NCI-H1930 (cell line): ENCODE measurements at places on chromosomes 5 and 9.

DNA sequence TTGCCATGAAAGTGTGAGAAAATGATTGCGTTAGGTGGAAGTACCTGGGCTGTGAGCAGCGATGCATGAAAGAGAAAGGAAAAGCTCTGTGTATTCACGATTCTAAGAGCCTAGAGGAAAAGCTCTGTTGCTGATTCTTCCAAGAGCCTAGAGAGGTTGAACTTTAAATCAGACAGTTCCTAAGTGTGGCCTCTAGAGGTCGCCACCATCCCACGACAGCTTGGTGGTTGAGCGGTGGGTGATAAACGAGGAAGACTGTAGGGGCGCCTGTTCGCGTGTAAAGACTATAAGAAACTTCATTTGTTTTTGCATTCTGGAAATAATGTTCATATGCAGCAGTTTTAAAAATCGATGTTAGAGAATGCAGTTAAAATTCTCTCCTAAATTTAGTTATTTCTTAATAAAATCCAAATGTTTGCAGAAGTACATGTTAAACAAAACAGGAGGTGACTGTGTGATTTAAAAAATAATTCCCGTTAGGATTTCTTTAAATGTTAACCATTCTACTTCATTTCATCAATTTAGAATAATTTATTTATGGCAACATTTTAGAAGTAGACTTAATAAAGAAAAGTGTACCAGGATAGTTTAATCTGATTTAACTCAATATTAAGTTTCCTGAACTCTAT is 107.7 kb downstream of the TENT4A start:
- peak; percentile 85 for DNase-seq

- no peak for DNase-seq
These were observed 56.2 kb upstream of the ZNF622 start for GRCh38 chr5:16521521-16522483.

- DNase-seq = no peak
These were observed 11.6 kb upstream of the RNU6ATAC start for GRCh38 chr9:134175808-134176598.

- no peak for DNase-seq
These were observed 33.9 kb downstream of the DOCK2 start for GRCh38 chr5:169670769-169671525.

DNA sequence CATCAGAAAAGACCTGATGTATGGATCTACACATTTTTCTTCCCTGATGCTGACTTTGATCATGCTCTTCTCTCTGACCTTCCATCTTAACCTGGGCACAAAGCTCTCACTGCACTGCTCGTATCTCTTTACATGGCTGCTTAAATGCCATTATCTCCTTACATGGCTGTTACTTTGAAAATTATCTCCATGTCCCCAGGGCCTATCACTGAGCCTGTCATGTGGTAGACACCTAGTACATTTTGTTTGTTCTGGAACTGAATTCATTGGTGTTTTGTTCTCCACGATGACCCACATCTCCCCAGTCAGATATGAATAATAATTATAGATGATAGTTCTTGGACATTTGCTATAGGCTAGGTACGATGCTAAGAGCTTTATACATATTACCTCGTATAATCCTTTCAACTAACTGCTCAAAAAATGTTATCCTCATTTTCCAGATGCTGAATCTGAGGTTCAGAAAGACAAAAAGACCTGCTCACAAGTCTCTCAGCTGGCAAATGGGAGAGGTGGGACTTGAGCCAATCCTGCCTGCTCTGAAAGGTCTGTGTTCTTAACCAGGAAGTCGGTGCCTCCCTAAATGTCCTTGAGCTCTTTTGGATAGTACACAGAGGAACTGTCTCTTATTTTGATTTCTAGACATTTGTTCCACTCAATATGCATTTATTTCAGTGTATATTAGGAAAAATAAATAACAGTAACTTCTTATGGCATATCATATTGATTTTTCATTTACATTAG is 9.8 kb upstream of the CPEB4 start:
- DNase-seq = no peak

GRCh38 chr5:98769959-98770208 is 3.6 kb upstream of the RGMB start:
- no peak for DNase-seq

GRCh38 chr5:109452661-109453060 is 42.9 kb upstream of the PJA2 start:
- DNase-seq = no peak

DNA sequence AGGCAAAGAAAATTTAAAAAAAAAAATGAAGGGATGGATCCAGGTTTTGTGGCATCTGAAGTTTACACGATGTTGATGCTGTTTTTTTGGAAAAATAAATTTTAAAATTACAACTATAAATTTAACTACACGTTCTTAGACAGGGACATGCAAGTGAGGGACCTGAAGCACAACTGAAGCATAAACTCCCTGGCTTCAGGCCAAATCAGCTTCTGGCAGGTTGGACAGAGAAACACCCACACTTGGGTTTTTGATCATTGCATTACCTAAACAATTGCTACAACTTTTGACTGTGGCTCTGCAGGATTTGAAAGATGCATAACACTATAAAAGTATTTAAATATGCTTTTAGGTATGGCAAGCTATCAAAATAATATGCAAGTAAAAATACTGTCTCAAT is 1318.3 kb upstream of the DMAC1 start:
- no peak for DNase-seq

- DNase-seq = peak; percentile 87
These were observed 289.5 kb downstream of the DOCK8 start for GRCh38 chr9:503881-504852.

DNA sequence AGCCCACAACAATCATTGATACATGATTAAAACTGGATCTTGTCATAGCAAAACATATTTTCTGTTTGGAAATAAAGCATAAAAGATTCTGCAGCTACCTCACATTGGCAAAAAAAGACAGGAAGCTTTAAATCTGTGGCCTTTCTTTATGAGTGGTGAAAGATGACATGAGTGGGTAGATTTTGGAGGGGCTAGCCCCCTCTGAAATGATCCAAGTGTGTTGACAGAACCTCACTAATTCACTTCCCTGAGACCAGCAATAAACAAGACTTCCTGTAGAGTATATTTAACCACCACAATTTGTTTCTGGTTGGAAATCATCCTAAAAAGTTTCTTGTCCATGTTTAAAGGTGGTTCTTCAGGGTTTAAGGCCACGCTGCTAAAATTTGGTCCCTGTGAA is 530.8 kb downstream of the SPATA31D1 start:
- no peak for DNase-seq

DNA sequence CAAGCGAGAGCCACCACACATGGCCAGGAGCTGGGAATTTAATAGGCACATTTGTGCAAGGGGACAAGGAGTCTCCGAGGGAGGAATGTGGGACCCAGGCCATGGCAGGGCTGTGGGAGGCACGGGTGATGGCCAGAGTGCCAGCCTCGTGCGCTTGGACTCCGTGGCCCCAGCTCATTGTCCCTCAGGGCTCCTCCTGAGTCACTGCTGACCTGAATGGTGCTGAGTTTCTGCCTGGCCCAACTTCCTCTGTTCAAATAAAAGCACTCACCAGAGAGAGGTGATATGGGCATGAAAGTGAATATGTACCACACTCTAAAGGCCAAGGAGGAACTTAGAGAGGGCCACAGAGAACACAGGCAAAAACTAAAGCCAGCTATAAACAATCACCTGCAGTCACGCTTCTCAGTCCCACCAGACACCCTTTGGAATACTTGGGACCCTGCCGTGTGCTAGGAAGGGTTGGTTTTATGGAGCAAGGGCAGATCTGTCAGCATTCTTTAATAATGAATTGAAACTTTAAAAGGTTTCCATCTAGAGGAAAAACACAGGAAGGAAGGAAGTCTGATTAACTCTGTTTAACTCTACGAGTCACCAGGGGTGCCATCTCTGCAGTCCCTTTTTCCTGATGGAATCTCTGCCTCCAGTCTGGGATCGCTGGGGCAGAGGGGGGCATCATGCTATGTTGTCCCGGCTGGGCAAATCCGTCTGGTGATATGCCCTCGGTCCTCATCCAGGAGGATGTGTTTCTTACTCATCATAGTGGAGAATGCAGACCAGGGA is 25.1 kb upstream of the UBE2QL1 start:
- no peak for DNase-seq

DNA sequence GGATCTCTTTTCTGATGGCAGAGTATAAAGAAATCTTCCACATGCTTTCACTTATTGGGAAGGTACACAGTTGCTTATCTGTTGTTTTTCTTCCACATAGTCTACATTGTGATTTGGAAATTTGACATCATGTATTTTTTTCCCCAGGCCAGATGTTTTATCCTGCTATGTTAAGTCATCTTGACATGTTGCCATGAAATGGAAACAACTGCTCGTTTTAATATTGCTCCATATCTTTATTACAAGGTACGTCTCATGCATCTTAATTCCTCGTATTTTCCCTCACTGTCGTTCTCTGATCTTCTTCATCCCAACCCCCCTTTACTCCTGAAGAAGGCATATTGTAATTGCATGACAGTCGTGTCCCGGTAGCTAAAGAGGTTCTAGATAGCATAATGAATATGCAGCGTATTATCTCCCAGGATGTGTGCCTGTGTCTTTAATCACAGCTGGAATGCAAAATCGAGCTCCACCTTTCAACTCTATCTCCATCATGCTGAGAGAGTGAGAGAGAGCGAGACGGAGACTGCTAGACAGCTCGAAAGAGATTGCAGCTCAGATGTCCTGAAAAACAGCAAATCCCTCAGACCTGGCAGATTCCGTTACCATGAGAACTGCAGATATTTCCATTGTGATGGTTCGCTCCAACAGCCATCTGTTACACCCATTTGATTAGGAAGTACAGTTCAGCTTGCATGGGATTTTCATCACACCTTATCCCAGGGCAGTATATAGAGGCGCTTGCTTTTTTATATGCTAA is 281.7 kb downstream of the TMEM38B start:
- no peak for DNase-seq

DNA sequence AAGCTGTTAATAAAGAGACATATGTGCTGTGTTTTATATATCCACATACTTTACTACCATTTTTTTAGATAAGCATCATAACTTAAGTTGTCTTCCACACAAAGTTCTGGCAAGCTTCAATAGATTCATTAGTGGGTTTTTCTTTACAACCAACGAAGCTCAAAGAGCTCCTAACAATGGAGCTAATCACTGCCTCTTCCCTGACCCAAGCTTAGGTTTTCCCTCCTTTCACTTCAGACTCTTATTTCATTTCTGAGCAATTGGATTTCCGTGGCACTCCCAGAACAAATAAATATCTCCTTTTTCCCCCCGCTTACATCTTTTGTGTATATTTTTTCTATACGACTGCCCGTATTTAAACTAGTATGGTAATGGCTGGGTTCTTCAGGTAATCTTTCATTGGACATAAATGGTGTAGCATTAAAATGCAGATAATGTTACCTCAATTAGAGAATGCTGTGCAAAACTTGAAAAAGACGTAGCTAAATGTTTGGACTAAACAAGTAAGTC is 275.5 kb upstream of the TMEM161B start:
- no peak for DNase-seq

DNA sequence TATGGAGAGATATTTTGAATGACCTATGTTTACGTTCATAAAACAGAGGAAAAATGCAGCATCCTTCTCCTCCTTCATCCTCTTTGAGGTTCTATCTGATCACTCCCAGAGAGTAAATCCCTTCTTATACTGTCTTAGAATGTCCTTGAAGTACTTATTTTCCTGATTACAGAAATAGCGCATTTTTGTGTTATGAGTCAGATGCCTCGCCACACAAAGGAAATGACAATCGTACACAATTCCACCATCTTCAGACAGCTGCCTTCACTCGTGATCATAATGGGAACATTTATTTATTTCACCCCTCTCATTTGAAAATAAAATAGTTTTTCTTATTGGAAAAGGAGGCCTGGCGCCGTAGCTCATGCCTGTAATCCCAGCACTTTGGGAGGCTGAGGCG is 2.4 kb upstream of the GLT6D1 start:
- no peak for DNase-seq

DNA sequence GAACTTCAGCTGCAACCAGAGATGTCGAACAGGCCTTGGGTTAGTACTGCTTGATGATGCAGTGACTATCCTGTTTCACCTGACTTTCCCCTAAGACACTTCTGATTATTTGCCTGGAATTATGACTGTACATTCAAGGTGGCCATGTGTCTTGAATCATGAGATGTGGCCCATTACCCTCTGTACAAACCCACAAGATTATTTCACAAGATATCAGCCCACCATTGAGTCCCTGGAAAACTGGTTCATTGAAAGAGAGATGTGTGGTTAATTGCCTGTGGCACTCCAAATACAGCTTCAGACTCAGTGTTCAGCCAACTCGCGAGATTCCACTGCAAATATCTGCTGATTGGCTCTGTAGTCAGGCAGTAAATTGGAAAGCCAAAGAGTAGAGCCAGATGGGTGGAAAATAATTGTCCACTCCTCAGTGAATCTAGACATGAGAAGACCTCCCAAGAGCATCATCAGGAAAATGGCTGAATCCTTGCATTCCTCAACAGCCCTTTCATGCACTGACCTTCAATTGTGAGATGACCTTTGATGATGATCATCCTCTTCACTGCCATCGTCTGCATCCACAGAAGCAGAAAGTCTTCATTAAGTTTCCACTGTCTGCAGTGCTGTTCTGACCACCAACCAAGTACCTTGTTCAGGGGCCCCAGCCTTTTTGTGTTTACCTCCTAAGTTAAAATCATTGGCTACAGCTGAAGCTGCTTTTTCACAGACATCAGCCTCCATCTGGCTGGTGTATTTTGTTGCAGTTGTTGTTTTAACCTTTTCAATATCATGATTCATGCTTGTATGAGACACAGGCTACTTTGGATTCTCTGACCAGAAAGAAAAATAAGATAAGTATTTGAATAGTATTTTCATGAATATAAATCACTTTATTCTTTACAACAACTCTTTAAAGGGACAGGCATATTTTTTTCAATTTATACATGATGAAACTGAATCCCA is 75.2 kb downstream of the ESM1 start:
- DNase-seq = no peak

GRCh38 chr9:10700291-10700690 is 87.5 kb upstream of the PTPRD start:
- no peak for DNase-seq

- no peak for DNase-seq
These were observed 70.3 kb downstream of the RAB24 start for GRCh38 chr5:177233206-177233605.

- DNase-seq = no peak
These were observed 112.8 kb upstream of the SPOCK1 start for GRCh38 chr5:137611794-137612435.

GRCh38 chr9:35711501-35712428 is 20.2 kb downstream of the TLN1 start:
- DNase-seq = no peak

GRCh38 chr5:111422245-111422644 is 90.1 kb downstream of the STARD4 start:
- no peak for DNase-seq
